ENCODE measurements at places on chromosomes 11 and 22. TPM values are rescaled to one million over a fixed set of nuclear protein-coding genes. Genes with fewer than 3 reads are reported as not detected.

NRIP3 gene
- total RNA-seq: 1.7 TPM

GRIA4 gene
- not detected for total RNA-seq

FXYD6 gene
- 47.8 TPM for total RNA-seq

OR5B21 gene
- total RNA-seq: not detected

ART1 gene
- total RNA-seq: not detected

TESMIN gene
- 0.92 TPM for total RNA-seq
